Left lung (tissue), 14 donors: ENCODE measurements at places on chromosomes 6 and 20.

GRCh38 chr20:20363434-20363798 is 4.5 kb upstream of the INSM1 start:
- H3K27ac ChIP-seq: no peak overlapping the region
- H3K4me1 ChIP-seq: peaks cover 8% of the 10 kb centered on the region
- no peak overlapping the region for H3K4me3 ChIP-seq

- no peaks in the 10 kb centered on the region for H3K36me3 ChIP-seq
- no peak overlapping the region for H3K4me3 ChIP-seq
- DNase-seq: no peak
- H3K27ac ChIP-seq: no peak overlapping the region
- H3K27me3 ChIP-seq: no peaks in the 10 kb centered on the region
These were observed 63.7 kb downstream of the PRR18 start for GRCh38 chr6:166244353-166245045.

GRCh38 chr20:34515484-34516246 is 557 bp upstream of the DYNLRB1 start:
- no peaks in the 10 kb centered on the region for H3K27me3 ChIP-seq
- peaks cover 45% of the 10 kb centered on the region for H3K4me1 ChIP-seq
- peak overlapping the region; percentile 94 for H3K27ac ChIP-seq
- peak overlapping the region; percentile 93 for H3K4me3 ChIP-seq
- DNase-seq: peak; percentile 58

GRCh38 chr6:45351667-45352066 is 23.5 kb downstream of the RUNX2 start:
- no peak overlapping the region for H3K27ac ChIP-seq
- H3K27me3 ChIP-seq: no peaks in the 10 kb centered on the region
- H3K4me3 ChIP-seq: no peak overlapping the region
- H3K4me1 ChIP-seq: no peaks in the 10 kb centered on the region

DNA sequence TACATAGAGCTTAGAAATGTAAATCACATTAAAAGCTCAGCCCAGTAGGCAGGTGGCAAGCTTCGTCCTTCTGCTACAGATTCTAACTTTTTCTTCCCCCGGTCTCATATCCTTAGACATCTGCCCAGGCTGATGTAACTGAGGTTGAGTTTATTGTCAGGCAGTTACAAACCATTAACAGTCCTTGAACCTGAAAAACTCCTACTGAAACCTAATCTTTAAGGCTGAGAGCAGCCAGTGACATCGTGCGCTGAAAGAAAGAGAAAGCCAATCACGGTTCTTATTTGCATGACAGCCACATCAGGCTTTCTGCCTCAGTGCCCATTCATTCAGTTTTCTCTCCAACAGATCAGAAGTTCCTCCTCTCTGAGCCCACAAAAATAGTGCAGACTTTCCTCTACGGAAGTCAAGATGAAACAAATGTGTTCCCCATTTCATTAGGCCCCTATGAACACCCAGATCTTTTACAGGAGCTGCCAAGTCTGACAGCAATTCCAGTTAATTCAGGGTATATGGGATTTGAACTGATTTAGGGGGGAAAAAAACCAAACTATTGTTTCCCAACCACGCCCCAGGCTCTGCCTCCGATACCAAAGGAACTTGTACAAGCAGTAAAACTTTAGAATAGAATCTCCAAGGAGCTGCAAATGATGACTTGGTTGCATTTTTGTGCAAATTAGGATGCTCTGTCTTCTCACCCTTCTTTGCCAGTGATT is at the start of gene NHSL1:
Gene NHSL1 (minus strand): TSS at position 192 of the 716 bp plus-strand sequence. CDS start 204 bp downstream, outside the sequence.
- peaks cover 6% of the 10 kb centered on the region for H3K36me3 ChIP-seq
- peaks cover 8% of the 10 kb centered on the region for H3K4me1 ChIP-seq
- no peak within 1 kb of the TSS for H3K27ac ChIP-seq
- no peak for DNase-seq
- H3K4me3 ChIP-seq: no peak within 1 kb of the TSS

GRCh38 chr6:47366335-47366890 is 56.7 kb upstream of the TNFRSF21 start:
- H3K27ac ChIP-seq: no peak overlapping the region
- no peaks in the 10 kb centered on the region for H3K4me1 ChIP-seq
- no peaks in the 10 kb centered on the region for H3K36me3 ChIP-seq
- no peak overlapping the region for H3K4me3 ChIP-seq

GRCh38 chr20:38514185-38514584 is 41.5 kb downstream of the RALGAPB start:
- no peak overlapping the region for H3K27ac ChIP-seq
- H3K36me3 ChIP-seq: peaks cover 11% of the 10 kb centered on the region
- no peaks in the 10 kb centered on the region for H3K4me1 ChIP-seq
- no peak for DNase-seq
- H3K4me3 ChIP-seq: no peak overlapping the region
- H3K27me3 ChIP-seq: no peaks in the 10 kb centered on the region

GRCh38 chr6:37406726-37407341 is 26.2 kb upstream of the CMTR1 start:
- H3K27me3 ChIP-seq: no peaks in the 10 kb centered on the region
- H3K36me3 ChIP-seq: no peaks in the 10 kb centered on the region
- no peak overlapping the region for H3K27ac ChIP-seq
- no peak overlapping the region for H3K4me3 ChIP-seq
- no peak for DNase-seq

DNA sequence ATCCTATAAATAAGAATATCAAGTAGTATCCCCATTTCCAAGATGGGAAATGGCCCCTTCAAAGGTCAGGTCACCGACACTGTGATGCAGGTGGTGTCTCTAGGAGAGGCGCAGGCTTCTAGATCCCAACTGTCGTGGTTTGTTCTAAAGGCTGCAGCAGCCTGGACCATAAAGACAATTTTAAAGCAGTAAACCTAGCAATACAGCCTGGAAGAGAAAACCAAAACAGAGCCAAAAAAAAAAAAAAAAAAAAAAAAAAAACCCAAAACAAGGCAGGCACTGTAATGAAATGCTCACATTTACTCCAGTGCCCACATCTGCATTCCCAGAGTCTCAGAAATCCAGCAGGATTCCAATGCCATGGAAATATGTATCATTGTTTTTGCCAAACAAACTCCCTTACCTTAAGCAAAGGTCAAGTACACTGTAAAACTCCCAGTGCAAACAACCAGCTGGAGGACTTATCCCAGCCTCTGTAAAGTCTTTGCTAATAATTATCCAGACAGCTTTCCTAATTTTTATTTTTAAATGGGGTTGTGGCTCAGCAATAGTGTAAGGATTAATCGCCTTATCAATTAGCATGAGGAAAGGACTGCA is 98.2 kb downstream of the PSMG4 start:
- H3K4me3 ChIP-seq: no peak overlapping the region
- peak overlapping the region; percentile 89 for H3K27ac ChIP-seq
- no peak for DNase-seq
- no peaks in the 10 kb centered on the region for H3K36me3 ChIP-seq

- no peaks in the 10 kb centered on the region for H3K36me3 ChIP-seq
- H3K4me3 ChIP-seq: no peak overlapping the region
- H3K27me3 ChIP-seq: no peaks in the 10 kb centered on the region
- DNase-seq: no peak
These were observed 113.0 kb downstream of the GMDS start for GRCh38 chr6:2132416-2132815.

DNA sequence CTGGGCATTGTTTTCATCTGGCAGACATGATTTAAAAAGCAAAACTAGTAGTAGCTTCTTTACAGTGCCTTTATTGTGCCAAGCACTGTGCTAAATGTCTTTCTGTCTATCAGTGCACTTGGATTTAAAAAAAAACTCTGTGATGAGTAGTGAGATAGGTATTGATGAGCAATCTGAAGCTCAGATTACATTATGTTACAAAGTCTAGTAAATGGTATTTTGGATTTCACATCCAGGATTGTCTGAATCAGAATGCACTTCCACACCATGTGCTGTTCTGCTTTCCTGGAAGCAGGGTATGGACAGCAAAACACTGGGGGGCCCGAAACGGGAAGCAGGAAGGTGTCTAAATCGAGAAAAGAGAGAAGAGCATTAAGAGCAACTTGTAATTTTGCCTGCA is 103.4 kb upstream of the CCN2 start:
- no peak for DNase-seq
- no peaks in the 10 kb centered on the region for H3K36me3 ChIP-seq
- no peak overlapping the region for H3K4me3 ChIP-seq
- H3K27ac ChIP-seq: no peak overlapping the region
- no peaks in the 10 kb centered on the region for H3K4me1 ChIP-seq

- no peaks in the 10 kb centered on the region for H3K4me1 ChIP-seq
- H3K36me3 ChIP-seq: no peaks in the 10 kb centered on the region
- H3K27ac ChIP-seq: no peak overlapping the region
- no peak overlapping the region for H3K4me3 ChIP-seq
- DNase-seq: no peak
These were observed 385.6 kb downstream of the CDKAL1 start for GRCh38 chr6:20919677-20920385.

DNA sequence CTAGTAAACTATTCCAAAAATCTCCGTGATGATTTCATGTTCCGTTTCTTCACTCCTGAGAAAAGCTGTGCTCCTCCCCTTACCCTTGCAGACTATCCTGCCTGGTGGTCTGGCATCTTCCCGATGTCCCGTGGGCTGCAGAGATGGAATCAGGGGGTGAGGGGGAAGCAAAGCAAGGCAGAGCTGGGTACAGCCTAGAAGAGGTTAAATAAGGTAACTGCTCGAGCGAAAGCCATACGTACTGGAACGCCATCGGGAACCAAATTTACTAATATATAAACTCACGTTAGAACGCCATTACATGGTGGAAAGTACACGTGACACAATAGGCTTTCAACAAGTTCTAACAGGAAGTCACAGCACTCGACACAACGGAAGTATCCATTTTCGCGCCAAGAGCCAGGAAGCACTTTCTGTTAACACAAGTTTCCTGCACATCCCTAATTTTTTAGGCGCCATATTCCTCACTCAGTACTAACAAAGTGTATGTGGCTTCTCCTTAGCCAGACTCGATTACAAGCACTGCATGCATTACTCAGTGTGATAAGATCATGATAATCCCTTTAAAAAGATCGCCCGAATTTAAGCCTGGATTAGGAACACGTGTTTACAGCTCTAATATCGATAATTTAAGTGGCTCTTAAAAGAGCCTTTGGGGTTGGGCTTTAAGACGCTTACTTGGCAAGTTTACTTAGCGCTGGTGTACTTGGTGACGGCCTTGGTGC is 101.6 kb upstream of the PRSS16 start:
- H3K27ac ChIP-seq: peak overlapping the region; percentile 98
